Motor neuron (in vitro differentiated cells): ENCODE measurements at places on chromosomes 5 and 9.

- no peak for ATAC-seq
Measured at GRCh38 chr9:27634879-27635278, 61.6 kb upstream of the C9orf72 start.

- no peak for ATAC-seq
Measured at GRCh38 chr5:73405691-73406090, 42.9 kb downstream of the FOXD1 start.

- ATAC-seq, result peak; percentile 85
Measured at GRCh38 chr9:129550199-129550839, 70.6 kb downstream of the C9orf50 start.

DNA sequence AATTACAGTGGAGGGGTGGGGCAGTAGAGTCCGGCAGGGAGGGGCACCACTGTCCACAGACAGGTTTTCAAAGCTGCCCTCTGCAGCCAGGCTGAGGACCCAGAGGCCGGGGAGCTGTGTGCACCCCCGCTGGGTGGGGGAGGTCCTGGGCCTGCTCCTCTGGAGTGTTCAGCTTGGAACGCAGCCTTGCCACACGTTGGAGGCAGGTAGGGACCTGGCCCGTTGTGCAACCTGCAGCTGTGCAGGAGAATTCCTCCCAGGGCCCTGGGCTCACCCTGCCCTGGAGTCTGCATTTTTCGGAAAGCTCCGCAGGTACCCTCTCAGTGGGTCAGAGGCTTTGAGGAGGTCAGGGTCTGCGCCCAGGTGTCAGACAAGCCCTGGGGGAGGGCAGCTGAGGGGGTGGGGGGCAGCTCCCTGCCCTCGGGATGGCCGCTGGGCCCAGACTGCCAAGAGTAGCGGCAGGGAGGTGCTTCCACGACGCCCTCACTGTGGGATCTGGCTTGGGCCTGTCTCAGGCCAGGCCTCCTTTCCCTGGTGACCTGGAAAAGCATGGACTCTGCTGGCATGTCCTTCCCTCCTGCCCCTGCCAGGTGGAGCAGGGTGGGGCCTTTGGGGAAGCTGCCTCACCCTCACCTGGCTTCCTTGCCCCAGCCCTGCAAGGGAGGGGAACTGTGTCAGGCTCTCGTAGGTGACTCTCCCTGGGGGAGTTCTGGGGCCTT is 29.5 kb downstream of the RXRA start:
- ATAC-seq, result no peak

- peak; percentile 59 for ATAC-seq
Measured at GRCh38 chr9:120783602-120784047, 9.6 kb downstream of the FBXW2 start.

GRCh38 chr9:108078375-108078774 is 588.8 kb upstream of the KLF4 start:
- ATAC-seq, result no peak

GRCh38 chr5:96412868-96413449 is 20.1 kb downstream of the PCSK1 start:
- ATAC-seq, result peak; percentile 63

- ATAC-seq, result no peak
Measured at GRCh38 chr5:87138091-87138805, 129.4 kb upstream of the RASA1 start.

DNA sequence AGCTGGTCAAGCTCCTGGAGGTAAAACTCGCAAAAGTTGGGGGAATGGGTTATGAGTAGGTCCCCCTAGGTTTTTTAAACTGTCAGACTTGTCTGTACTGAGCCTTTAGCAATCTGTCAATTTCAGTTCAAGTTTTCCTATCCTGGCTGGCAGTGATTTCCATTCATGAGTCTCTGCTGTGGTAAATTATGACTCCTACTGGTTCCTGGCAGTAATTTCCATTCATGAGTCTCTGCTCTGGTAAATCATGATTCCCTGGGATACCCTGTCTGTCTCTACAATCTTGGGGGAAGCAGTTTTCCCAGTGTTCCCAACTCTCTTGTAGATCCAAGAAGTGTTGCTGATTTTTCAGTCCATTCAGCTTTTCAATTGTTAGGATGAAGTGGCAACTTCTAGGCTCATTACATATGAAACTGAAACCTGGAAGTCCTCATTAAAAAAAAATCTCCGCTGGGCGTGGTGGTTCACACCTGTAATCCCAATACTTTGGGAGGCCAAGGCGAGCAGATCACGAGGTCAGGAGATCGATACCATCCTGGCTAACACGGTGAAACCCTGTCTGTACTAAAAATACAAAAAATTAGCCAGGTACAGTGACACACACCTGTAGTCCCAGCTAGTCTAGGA is 91.3 kb upstream of the GPBP1 start:
- no peak for ATAC-seq

GRCh38 chr5:174272671-174273070 is 227.2 kb downstream of the NSG2 start:
- ATAC-seq, result no peak

DNA sequence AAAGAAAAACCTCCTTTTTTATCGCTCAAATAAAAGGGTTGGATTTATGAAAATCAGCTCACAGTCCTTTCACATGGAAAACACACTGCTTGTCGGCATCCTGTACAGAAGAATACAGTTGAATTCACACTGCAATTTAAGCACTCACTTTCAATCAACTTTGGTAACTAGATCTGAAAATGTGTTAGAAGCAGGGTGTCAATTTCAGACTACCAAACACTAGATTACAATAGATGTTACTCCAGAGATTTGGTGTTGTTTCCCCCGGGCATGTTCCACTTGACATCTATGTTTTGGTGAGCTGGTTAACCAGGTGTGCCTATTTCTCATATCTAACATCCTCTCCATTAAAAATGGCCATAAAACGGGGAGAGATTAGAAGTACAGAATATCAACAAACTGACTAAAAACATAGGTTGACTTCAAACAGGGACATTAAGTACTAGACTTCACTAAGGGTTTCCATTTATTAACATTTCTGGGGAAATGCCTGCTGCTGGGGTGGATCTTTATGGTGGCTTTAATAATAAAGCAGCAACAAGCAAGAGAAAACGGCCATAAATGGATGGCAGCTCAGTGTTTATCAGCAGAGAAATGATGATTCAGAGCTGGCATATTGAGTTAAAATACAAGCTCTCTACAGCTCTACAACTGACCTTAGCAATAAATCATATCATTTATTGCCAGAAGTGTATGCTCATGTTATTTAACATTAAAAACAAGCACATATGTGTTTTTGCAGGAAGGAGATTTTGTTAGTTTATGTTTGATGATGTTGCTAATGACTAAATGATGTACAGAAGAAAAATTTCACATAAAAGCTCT is 158.8 kb downstream of the SLF1 start:
- peak; percentile 73 for ATAC-seq

GRCh38 chr5:168184103-168184502 is 107.3 kb upstream of the WWC1 start:
- no peak for ATAC-seq

GRCh38 chr9:72687331-72687730 is 165.9 kb downstream of the TMC1 start:
- no peak for ATAC-seq

DNA sequence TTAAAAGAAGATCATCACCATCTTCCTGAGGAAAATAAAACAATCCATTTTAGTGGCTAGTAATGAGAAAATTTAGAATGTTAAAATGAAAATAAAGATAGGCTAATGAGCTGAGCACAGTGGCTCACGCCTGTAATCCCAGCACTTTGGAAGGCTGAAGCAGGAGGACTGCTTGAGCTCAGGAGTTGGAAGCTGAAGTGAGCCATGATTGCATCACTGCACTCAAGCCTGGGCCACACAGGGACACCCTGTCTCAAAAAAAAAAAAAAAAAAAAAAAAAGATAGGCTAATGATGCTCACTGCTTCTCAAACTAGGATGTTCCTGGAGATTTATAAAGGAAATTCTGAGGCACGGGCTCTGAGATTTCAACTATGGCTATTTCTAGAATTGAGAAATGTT is 50.3 kb downstream of the CPLANE1 start:
- no peak for ATAC-seq

DNA sequence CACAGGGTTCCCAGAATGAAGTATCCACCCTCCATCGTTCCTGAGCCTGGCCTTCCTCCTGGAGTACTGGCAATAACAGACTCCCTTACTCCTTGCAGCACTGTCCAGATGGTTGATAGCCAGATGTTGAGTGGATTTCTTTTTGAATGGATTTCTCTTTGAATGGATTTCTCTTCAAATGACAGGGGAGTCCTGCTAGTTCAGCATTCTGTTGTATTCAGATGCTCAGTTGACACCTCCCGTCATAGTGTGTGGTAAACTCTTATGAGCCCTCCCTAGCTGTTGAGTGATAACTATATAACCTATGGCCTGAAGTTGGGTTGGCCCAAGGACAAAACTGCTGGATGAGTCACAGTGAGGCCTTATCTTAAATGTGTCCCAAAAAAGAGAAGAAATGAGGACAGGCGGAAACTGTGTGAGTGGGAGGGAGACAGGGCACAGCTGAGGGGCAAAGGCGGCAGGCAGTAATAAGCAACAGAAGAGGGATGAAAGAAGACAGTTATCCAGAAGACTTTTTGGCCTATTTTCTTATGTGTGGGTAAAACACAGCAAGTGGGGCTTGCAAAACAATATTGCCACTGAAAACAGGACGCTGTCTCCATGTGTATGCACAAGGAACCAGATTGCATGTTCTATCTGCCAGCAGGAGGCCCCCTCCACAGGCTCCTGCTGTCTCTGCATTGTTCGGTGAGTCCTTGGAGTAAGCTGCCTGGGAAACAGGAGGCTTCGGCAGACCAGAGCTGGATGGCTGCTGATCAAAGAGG is 209.5 kb upstream of the S1PR3 start:
- ATAC-seq, result peak; percentile 51

- ATAC-seq, result no peak
Measured at GRCh38 chr5:125552486-125552885, 806.0 kb upstream of the ZNF608 start.

DNA sequence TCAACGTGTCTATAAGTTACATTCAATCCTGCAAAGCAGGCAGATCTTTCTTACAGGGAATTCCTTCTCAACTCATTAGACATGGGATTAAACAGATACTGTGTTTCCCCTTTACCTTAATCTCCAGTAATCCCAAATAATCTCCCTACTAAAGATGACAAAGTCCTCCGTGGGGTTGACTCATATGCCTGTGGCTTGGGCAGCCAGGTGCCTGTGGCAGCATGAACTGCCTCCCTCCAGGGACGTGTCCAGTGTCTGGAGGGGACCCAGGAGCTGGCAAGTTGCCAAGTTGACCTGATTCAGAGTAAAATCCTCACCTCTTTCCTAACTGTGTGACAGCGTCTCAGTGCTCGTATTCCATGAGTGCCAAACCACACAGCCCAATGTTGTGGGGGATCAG is 94.6 kb upstream of the PTCH1 start:
- no peak for ATAC-seq

DNA sequence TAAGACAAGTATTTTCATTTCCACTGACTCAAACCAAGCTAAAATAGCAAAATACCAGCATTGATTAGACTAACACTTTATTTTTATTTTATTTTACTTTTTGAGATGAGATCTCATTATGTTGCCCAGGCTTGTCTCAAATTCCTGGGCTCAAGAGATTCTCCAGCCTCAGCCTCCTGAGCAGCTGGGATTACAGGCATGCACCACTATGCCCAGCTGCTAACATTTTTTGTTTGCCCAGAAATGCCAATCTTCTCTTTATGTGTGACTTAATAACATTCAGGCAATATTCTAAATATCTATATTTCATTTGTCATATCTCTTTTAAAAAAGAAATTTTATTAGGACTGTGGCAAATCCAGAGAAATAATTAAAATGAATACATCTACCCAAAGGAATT is 55.0 kb downstream of the OXCT1 start:
- ATAC-seq, result no peak

- ATAC-seq, result no peak
Measured at GRCh38 chr9:30977965-30978364, 1406.5 kb upstream of the ACO1 start.

- ATAC-seq, result no peak
Measured at GRCh38 chr5:142303565-142303964, 21.3 kb downstream of the SPRY4 start.

- ATAC-seq, result no peak
Measured at GRCh38 chr5:94562327-94562971, 56.0 kb downstream of the KIAA0825 start.

DNA sequence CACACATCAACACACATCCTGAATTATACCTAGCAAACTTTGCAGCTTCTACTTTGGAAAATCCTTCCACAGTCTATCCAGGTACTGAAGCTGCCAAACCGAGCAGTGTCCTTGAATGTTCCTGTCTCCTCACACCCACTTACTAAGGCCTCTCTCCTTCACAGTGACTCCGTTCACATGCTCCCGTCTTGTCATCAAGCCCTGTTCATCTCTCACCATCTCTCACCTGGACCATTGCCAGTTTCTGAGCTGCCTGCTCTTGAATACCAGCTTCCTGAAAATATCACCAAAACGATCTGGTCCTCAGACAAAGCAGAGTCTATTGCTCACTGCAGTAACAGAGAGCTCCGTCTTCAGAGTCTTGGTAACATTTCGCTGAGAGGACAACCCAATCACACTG is 57.4 kb downstream of the GCNT1 start:
- no peak for ATAC-seq

DNA sequence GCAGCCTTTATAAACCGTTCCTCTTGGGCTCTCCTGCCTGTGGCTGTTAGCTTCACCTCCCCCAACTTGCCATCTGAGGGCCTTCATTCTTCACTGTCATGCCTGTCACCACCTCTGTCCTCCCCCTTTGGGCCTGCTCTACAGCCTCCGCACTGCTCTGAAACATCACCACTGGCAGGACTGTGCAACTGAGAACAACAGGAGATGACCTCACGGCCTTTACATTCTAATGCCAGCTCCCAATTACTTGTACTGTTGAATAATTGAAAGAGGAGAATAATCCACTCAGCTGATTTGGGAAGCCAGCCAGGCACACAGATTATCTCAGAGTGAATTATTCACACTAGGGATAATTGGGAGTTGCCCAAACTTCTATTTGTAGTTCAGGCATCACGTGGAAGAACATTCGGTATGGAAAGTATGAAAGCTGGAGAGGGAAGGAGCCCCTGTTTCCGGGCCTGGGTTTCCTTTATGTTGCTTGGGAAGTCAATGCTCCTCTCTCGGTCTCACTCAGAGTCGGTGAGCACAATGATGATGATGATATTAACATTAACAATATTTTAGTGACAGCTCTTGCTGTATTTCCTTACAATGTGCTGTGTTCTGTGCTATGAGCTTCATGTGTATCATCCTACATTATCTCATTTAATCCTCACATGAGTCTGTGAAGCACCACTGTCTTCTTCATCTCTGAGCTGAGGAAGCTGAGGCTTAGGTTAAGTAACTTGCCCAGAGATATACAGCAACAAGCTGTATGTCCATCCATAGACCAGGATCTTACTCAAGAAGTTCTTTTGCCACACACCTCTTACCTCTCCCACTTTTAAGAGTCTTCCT is 99.3 kb upstream of the LRRTM2 start:
- peak; percentile 94 for ATAC-seq

- no peak for ATAC-seq
Measured at GRCh38 chr9:16688814-16689213, 181.7 kb downstream of the BNC2 start.

DNA sequence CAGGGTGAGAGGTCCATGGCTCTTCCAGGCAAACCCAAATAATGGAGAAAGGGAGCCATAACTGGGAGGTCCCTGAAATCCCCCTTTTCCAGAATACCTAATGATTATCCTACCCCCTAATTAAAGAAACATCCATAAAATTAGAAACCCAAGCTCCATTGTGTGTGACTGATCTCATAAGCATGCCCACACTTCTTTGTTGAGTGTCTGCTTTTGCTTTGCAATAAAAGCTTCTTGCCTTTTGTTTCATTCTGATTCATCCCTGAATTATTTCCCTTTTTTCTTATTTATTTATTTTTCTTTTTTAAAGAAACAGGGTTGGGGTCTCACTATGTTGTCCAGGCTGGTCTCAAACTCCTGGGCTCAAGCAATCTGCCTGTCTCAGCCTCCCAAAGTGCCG is 33.1 kb downstream of the BTF3 start:
- no peak for ATAC-seq
